ENCODE measurements at places on chromosomes 13 and 19.

DNA sequence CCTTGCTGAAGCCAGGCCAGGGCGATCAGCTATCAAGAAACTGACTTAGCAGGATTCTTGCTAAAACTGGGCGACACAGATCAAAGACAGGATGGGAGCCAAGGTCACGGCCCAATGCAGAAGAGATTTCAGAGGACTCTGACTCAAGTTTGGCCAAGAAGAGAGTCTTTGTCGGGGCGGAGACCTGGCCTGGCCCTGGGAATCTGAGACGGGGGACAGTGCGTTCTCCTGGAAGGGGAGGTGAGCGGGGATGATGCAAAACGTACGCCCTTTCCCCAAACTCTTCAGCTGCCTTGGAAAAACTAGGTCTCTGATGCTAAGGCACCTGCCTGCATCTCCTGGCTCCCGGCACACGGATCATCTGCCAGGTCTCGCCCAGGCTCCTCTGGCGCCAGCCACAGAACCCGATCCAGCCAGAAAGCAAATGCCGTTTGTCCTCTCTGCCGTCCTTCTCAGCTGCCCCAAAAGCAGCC lies 9.8 kb downstream of the MVB12A start:
- no peak for DNase-seq

- no peak for DNase-seq
These were observed 8.7 kb downstream of the POP4 start for GRCh38 chr19:29614780-29615179.

DNA sequence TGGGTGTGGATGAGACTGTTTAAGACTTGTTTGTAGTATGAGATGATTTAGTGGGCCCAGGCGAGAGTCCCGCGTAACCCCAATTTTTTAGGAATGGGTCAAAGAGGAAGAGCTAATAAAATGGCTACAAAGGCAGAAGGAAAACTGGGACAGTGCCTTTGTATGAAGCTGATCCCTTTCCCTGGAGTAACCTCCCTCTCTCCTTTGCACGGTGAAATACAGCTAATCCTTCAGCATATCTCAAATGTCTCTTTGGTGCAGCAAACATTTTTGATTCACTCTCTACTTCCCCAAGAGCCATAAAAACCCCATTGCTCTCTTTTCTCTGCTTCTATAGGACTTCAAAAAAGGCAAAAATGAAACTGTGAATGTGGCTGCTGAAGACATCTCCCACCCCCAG lies 473.8 kb downstream of the KLF5 start:
- no peak for DNase-seq

- no peak for DNase-seq
These were observed 17.4 kb upstream of the AP1M2 start for GRCh38 chr19:10604460-10604980.

DNA sequence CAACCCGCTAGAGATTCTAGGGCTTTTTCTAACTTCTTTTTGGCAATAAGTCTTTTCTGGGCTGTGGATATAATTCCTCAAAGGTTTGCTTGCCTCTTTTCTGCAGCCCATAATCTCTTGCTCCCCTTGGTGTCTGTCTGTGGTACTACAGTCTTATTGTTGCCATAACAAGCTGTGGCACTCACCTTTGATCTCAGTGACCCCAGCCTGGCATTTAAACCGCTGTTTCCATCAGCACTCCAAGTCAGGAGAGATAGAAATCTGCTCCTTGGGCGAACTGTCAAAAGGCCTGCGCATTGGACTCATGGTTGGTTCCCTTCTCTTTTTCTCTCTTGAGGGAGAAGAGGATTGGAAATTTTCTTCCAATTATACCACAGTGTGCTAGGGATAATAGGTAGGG lies 14.5 kb upstream of the MPHOSPH8 start:
- DNase-seq: no peak

- no peak for DNase-seq
These were observed 1541.8 kb downstream of the EFNB2 start for GRCh38 chr13:104993708-104994107.

- DNase-seq: peak; percentile 77
These were observed 32.9 kb upstream of the SACS start for GRCh38 chr13:23466144-23467002.

DNA sequence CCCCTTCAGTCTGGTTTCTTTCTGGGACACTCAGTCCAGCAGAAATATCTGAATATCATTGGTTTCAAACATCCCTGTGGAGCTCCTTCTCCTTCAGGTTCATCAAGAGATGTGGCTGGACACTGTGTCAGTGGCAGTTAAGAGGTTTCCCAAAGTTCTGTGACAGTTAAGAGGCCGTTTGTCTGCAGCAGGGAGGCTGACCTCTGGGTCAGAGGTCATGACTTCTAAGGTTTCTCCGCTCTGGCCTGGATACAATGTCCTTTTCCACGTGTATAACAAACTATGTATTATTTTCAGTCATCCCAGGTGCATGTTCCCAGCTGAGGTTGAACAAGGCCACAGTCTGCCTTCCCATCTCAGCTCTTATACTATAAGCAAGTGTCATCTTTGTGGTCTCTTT lies 174.9 kb downstream of the B3GLCT start:
- no peak for DNase-seq

- no peak for DNase-seq
These were observed 11.3 kb upstream of the ZNF554 start for GRCh38 chr19:2808129-2808941.

DNA sequence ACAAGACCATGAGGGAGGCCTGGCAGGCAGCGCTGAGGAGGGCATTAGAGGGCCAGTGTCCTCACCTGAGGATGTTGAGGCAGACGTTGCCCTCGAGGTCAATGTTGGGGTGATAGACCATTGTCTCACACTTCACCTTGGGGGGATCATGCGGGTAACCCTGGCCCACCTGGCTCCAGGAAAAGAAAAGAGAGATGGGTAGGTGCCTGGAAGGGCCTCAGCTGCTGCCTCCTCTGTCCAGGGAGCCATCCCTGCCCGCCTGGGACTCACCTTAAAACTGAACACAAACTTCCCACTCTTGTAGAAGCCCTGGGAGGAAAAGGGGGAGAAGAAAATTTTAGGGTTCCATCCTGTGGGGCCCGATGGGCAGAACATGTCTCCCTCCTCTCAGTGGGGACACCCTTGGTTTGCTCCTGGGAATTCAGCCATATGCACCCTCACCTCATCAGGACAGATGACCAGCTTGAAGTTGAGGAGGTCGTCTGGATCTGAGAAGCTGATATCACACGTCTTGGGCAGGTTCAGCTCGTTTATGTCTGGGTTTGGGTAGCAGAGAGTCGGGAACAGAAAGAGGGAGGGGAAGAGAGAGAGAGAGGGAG lies 1.7 kb downstream of the UBE2M start:
- no peak for DNase-seq

GRCh38 chr13:38044067-38044466 lies 174.5 kb upstream of the TRPC4 start:
- DNase-seq: no peak

DNA sequence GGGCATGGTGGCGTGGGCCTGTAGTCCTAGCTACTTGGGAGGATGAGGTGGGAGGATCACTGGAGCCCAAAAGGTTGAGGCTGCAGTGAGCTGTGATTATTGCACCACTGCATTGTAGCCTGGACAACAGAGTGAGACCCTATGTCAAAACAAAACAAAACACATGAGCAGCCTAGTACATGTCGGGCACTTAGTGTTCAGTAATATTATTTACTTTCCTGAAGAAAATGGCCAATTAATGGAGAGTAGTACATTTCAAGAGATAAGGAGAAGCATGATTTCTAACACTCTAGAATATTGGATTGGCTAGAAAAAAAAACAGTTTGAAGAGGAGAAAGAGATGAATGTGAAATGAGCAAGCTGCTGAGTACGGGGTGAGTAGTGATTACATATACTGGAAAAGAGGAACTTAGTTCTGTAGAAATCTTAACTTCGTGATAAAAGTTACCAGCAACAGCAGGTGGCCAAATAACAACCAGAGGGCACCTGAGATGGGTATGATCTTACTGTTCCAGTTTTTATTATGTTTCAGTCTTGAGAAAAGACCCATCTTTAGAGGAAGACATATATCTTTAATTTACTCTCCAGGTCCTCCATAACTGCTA lies 36.2 kb downstream of the SPATA13 start:
- no peak for DNase-seq

DNA sequence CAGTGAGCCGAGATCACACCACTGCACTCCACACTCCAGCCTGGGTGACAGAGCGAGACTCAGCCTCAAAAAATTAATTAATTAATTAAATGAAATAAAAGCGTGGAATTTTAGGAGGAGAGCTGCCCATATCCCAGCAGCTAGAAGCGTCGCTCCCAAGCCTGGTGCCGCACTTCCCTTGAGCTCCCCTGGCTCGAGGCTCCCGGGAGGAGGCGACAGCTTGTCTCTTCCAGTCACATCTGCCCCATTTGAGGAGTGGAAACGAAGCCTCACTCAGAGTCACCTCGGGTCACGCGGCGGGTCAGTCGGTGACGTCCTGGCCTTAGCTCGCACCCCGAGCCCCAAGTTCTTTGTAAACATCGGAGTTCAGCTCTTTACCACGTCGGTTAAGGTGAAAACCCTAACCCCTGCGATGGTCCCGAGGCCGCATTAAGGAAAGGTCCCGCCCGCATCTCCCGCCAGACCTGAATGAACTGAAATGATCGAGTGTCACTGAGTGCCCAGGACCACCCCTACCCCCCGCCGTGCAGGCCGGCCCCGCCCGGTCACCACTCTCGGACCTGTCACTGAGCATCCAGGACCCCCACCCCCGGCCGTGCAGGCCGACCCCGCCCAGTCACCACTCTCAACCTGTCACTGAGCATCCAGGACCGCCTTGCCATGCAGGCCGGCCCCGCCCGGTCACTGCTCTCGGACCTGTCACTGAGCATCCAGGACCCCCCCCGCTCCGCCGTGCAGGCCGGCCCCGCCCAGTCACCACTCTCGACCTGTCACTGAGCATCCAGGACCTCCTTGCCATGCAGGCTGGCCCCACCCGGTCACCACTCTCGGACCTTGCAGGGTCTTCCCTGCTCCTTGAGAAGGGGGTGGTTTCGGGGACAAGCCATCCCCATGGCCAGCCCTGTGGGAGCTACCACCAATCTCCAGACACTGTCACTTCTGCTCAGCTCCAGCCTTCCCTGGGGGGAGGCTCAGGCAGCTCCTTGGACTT lies 176.9 kb downstream of the KDM4B start:
- no peak for DNase-seq

GRCh38 chr13:82076496-82076895 lies 1735.6 kb upstream of the SPRY2 start:
- no peak for DNase-seq

DNA sequence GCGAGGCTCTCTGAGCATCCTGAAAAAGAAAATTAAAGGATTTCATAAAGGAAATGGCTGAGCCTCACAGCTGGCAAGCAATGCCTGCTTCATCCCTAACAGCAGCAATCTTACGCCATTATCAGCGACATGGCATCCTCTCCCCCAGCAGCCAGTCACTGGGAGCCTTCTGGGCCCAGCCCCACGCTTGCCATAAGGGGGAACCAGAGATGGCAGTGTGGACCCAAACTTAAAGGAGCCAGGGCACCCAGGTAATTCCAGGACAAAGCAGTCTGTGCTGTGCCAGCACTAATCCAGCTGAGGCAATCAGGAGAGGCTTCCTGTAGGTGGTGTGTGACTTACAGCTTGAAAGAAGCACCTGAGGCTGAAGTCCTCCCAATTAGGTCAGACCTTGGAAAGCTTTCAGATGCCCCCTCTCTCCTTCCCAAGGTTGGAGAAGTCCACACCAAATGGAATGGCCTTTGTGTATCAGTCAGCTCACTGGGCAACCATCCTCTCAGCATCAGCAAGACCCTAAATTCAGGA lies 10.3 kb downstream of the VSTM2B start:
- no peak for DNase-seq
